ENCODE measurements at places on chromosomes 16 and 17. TPM values are rescaled to one million over a fixed set of nuclear protein-coding genes. Genes with fewer than 3 reads are reported as not detected.

Gene KRTAP3-1
- not detected for total RNA-seq

Gene KRT28
- total RNA-seq, result 0.27 TPM

Gene KCTD11
- total RNA-seq, result 4.5 TPM

Gene MAPT
- total RNA-seq, result 41.3 TPM

Gene CBFB
- total RNA-seq, result 47.7 TPM

Gene KRTAP4-4
- not detected for total RNA-seq

Gene CBX2
- 13.8 TPM for total RNA-seq

Gene KRTAP2-1
- total RNA-seq, result not detected

Gene KRTAP17-1
- not detected for total RNA-seq

Gene ACAP1
- 6.2 TPM for total RNA-seq

Gene ASGR1
- 5.7 TPM for total RNA-seq

Gene CRK
- total RNA-seq, result 89.7 TPM

Gene KRTAP2-3
- not detected for total RNA-seq

Gene PIPOX
- total RNA-seq, result 5.3 TPM

Gene ARL5C
- 1.3 TPM for total RNA-seq

Gene TMEM114
- total RNA-seq, result 5.7 TPM

Gene DOK4
- 27.1 TPM for total RNA-seq

Gene HEATR3
- 24.5 TPM for total RNA-seq

Gene ABCA8
- total RNA-seq, result 66.8 TPM

Gene CRYM
- total RNA-seq, result 58.2 TPM

Gene CES5A
- not detected for total RNA-seq

Gene FOXN1
- not detected for total RNA-seq

Gene CD300H
- not detected for total RNA-seq

Gene CDRT15L2
- not detected for total RNA-seq

Gene NAGS
- 0.88 TPM for total RNA-seq

Gene CHST6
- 2.7 TPM for total RNA-seq

Gene CYBA
- 52.6 TPM for total RNA-seq

Gene TBC1D3G
- 2.2 TPM for total RNA-seq

Gene IRF8
- total RNA-seq, result 10.4 TPM

Gene HID1
- total RNA-seq, result 16.0 TPM

Gene HOXB13
- not detected for total RNA-seq

Gene AKAP1
- total RNA-seq, result 24.7 TPM

Gene ENO3
- 174 TPM for total RNA-seq

Gene MYOCD
- total RNA-seq, result 7.9 TPM

Gene HASPIN
- 1.8 TPM for total RNA-seq

Gene CHRNE
- total RNA-seq, result 0.44 TPM

Gene PAM16
- total RNA-seq, result 20.9 TPM

Gene EIF1
- total RNA-seq, result 247 TPM

Gene AOC3
- 18.6 TPM for total RNA-seq

Gene KRTAP4-9
- not detected for total RNA-seq

Gene TNFRSF13B
- not detected for total RNA-seq

Gene DLG4
- total RNA-seq, result 194 TPM

Gene SLC4A1
- 23.6 TPM for total RNA-seq

Gene ADORA2B
- 13.1 TPM for total RNA-seq

Gene CACNA1G
- 23.5 TPM for total RNA-seq

Gene C17orf50
- total RNA-seq, result not detected

Gene ATXN1L
- total RNA-seq, result 21.8 TPM

Gene EXOSC6
- 42.2 TPM for total RNA-seq

Gene GGA3
- 19.6 TPM for total RNA-seq

Gene FZD2
- total RNA-seq, result 15.1 TPM

Gene CAPN15
- total RNA-seq, result 31.0 TPM

Gene RHBDL3
- total RNA-seq, result 35.6 TPM

Gene ZNF624
- total RNA-seq, result 25.9 TPM

Gene CFAP97D1
- total RNA-seq, result not detected

Gene CCL8
- 0.33 TPM for total RNA-seq

Gene GRAPL
- total RNA-seq, result 2.6 TPM

Gene CDRT15
- not detected for total RNA-seq
